Neural cell (in vitro differentiated cells): ENCODE measurements at places on chromosomes 6 and 20. TPM values are rescaled to one million over a fixed set of nuclear protein-coding genes. Genes with fewer than 3 reads are reported as not detected.

ZC2HC1B gene
- 0.34 TPM in 1 of 2 replicates, not detected in the other for polyA plus RNA-seq

STMND1 gene
- polyA plus RNA-seq = 0.59 TPM in 1 of 2 replicates, not detected in the other

NHSL1 gene
- polyA plus RNA-seq = 1.5 and 2.4 TPM in 2 replicates

APCDD1L gene
- polyA plus RNA-seq = not detected in 2 replicates

HLA-DPA1 gene
- not detected in 2 replicates for polyA plus RNA-seq

FAXC gene
- polyA plus RNA-seq = 106 and 130 TPM in 2 replicates

DEFB132 gene
- polyA plus RNA-seq = not detected in 2 replicates

ZDHHC14 gene
- polyA plus RNA-seq = 4.1 and 7.9 TPM in 2 replicates

NELFE gene
- 103 and 117 TPM in 2 replicates for polyA plus RNA-seq

MOXD1 gene
- 14.7 and 16.8 TPM in 2 replicates for polyA plus RNA-seq

RXRB gene
- polyA plus RNA-seq = 60.7 and 71.2 TPM in 2 replicates

VSX1 gene
- polyA plus RNA-seq = not detected in 2 replicates

OPN5 gene
- polyA plus RNA-seq = 0.10 and 0.44 TPM in 2 replicates

SLC17A2 gene
- polyA plus RNA-seq = not detected in 2 replicates
